ENCODE measurements at places on chromosomes 1 and 21. TPM values are rescaled to one million over a fixed set of nuclear protein-coding genes. Genes with fewer than 3 reads are reported as not detected.

SPATA46 gene
- total RNA-seq = not detected

CD164L2 gene
- not detected for total RNA-seq

BCAN gene
- 0.19 TPM for total RNA-seq

OR2L2 gene
- 0.18 TPM for total RNA-seq

S100A7 gene
- total RNA-seq = not detected

LCE3E gene
- not detected for total RNA-seq

CD1E gene
- total RNA-seq = 0.73 TPM

CLCA4 gene
- not detected for total RNA-seq

MTOR gene
- total RNA-seq = 42.7 TPM

- no peak for DNase-seq
Observed at GRCh38 chr1:174652569-174653280, 205.0 kb downstream of the GPR52 start.

DNA sequence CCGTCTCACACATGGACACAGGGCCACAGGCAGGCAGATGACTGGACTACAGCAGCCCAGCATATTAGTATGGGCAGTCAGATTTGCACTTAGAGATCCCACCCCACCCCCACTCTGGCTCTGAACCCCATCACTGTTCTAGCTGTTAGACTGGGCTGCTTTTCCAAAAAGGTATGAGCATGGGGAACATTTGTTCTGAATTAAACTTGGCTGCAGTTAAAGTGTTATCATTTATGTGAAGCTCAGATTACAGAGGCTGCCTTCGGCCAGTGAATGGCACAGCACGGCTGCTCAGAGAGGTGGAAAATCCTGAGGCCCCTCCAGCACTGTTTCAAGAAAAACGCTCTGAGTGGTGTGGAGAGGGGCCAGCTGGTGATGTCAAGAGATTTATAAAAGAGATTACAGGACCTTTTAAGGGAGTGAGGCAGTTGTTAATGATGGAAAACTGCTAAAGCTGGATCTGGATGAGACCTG lies 6.9 kb upstream of the NOS1AP start:
- no peak for DNase-seq

- no peak for DNase-seq
Observed at GRCh38 chr1:98839840-98840239, 164.8 kb downstream of the PLPPR5 start.

DNA sequence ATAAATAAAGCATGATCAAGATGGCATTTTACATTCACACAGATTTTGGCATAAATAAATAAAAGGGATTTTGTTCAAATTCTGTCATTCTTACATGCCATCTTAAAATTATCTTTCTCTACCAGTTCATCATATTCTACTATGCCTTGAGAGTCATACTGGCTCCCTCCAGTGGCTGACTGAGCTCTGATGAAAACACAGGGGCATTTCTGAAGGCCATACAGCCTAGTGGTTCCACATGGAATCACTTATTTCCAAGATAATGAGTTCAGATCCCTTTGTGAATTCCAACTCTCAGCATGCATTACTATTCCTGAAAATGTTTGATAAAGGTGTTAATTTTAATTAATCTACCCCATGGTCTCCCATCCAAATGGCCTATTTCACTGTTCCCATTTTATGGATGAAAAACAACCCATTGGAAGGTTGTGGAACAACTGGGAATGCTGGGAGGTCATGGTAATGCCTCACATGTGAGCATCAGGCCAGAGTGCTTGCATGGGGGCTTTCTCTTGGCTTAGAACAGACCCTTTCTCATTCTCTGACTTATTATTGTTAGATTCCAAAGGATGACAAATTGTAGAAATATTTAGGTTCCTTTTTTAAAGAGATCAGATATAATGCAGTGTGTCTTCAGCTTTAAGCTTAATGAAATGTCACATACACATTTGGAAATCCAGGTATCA lies 622.4 kb upstream of the PKN2 start:
- peak; percentile 22 for DNase-seq

GRCh38 chr1:205961405-205961804 lies 18.1 kb upstream of the SLC26A9 start:
- DNase-seq = no peak

- DNase-seq = peak; percentile 40
Observed at GRCh38 chr1:236451796-236452373, 57.8 kb downstream of the EDARADD start.

- DNase-seq = no peak
Observed at GRCh38 chr1:188514917-188515316, 1686.2 kb downstream of the PLA2G4A start.

- DNase-seq = no peak
Observed at GRCh38 chr1:245717611-245718010, 562.8 kb downstream of the KIF26B start.

GRCh38 chr1:22376976-22377375 lies 74.7 kb upstream of the ZBTB40 start:
- no peak for DNase-seq

GRCh38 chr1:206912445-206913095 lies 9.2 kb downstream of the FCMR start:
- peak; percentile 51 for DNase-seq

- no peak for DNase-seq
Observed at GRCh38 chr1:240194120-240194519, 102.4 kb downstream of the FMN2 start.

- DNase-seq = no peak
Observed at GRCh38 chr1:201358596-201358995, 18.9 kb downstream of the TNNT2 start.

DNA sequence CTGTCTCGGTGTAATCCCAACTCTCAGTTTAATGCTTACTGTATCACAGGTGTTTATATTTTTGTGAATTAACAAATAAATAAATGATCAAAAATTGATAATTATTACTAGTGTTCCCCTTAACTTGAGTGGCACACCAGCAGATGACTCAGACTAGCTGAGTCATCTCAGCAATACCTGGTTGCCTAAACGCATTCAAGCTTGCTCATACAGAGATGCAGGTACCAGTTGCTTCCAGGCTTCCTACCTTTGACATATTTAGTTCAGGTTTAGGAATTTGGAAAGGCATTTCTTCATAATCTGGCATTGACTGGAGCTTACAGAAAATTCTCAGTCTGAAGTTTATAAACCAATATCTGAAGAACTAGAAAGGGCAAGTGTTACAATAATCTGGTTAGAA lies 78.9 kb upstream of the LMO4 start:
- DNase-seq = no peak

GRCh38 chr1:42379794-42380585 lies 602 bp upstream of the RIMKLA start:
- no peak for DNase-seq

Data from natural killer cell (primary cell).